Myocyte (in vitro differentiated cells): ENCODE measurements at places on chromosomes 1 and 21.

GRCh38 chr1:150809651-150810050 lies 1.6 kb upstream of the CTSK start:
- peak; percentile 23 for DNase-seq

DNA sequence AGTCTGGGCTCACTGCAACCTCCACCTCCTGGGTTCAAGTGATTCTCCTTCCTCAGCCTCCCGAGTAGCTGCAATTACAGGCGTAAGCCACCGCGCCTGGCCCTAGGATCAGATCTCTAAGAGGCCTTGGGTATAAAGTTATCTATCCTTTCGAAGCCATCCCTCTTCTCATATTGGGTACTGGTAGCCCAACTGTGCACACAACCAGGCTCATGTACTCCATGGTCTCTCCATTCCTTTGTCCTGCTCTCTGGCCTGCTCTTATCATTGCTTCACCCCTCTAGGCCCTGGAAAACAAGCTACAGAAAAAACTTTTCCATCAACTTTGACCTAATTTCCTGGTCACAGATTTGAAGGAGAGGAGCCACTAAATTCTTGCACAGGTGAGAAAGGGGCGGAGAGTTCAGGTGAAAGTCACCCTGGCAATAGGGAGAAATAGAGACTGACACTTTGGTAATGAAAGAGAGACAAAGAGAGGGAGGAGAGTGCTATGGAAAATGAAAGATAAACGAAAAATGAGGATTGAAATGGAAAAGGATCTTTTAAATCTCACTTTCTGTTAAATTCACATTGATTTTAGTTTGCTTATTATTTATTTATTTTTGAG lies 6.0 kb downstream of the TXNIP start:
- peak; percentile 50 for DNase-seq

GRCh38 chr21:20685475-20685874 lies 312.7 kb upstream of the NCAM2 start:
- no peak for DNase-seq

GRCh38 chr1:69985376-69985775 lies 220.0 kb downstream of the LRRC40 start:
- DNase-seq, result no peak

DNA sequence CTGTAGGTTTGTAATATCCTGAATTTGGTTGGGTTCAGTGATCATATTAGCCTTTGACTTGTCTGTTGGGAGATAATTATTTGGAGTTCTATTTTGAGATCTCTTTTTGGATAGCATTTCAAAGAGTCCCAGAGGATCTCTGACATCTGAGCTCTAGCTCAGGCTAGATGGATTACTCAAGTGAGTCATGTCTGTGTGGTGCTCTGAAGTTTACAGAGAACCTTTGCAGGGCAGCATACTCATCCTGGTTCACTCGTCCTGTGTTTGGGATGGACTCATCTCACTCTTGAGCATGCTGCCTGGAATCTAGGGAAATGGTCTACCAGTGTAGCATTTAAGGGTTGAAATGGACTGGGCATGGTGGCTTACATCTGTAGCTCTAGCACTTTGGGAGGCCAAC lies 29.4 kb upstream of the BMP8A start:
- peak; percentile 71 for DNase-seq

DNA sequence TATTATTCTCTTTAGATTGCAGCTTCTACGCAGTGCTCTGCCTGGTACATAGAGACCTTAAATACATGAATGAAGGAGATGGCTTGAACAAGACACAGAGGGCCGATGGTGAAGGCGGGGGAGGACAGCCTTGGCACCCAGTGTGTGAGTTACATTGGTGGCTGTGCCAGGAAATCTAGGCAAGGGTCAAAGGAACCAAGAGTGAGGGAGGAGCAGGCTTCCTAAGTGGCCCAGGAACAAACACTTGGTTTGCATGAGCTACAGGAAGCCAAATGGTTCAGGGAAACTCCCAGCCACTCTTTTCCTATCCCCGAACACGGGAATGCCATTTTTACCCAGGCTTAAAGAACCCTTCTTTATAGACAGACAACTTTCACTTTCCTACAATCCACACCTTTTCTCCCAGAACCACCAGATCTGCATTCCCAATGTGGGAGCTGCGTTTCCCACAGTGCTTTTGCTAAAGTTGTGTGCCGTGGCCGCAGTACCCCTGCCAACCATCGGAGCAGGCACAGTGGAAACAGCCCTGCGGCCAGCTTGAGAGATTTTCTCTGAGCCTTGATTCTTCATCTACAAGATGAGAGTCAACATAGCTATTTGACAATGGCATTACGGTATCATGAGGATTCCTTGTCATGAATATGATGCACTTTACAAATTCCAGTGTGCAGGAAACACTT lies 3.5 kb upstream of the CLEC20A start:
- DNase-seq, result no peak

DNA sequence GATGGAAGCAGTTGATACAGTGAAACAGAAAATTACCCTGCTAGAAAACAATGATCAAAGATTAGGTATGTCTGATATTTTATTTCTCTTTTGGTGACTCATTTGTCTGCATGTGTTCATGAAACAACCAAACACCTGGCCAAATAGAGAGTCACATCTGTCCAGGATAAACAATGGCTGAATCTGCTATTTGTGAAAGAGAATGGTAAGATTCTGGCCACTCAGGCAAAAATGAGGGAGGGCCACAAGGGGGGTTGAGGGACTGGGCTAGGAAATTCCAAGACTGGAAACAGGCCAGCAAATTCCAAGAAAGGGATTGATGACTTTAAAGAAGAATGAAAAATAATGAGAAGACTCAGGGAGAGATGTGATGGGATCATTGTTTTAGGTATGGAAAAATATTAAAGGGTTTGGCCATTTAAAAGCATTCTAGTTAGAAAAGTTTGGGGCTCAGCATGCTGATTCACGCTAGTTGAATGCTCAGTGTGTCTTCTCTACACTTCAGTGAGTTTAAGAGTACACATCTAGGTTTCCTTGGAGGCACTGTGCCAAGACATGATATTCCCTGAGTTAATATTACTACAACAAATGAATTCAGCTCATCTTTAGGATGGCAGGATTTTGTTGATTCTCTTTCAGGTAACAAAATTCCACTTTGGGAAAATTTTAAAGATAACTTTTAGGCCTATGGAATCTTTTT lies 44.9 kb downstream of the TRAF5 start:
- DNase-seq, result peak; percentile 11

- DNase-seq, result no peak
Measured at GRCh38 chr1:189782295-189782694, 695.4 kb downstream of the BRINP3 start.

- DNase-seq, result peak; percentile 80
Measured at GRCh38 chr1:1371746-1372711, 3.0 kb downstream of the AURKAIP1 start.

DNA sequence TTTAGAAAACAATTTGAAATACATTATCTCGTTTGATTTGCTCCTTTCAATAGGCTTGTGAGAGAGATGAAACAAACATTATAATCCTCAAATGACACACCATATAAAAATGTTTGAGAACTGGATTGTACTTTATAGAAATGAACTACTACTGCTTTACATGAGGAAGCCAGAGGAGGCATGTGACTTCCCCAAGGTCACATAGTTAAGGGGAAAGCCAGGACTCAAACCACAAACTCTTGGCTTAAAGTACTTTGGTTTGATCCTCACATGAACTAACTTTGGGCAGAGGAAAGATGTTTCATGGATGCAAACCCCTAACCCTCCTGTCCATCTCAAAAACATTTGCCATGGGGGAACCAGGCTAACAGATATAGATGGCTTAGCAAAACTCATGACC lies 4.7 kb downstream of the ARHGEF11 start:
- peak; percentile 23 for DNase-seq

DNA sequence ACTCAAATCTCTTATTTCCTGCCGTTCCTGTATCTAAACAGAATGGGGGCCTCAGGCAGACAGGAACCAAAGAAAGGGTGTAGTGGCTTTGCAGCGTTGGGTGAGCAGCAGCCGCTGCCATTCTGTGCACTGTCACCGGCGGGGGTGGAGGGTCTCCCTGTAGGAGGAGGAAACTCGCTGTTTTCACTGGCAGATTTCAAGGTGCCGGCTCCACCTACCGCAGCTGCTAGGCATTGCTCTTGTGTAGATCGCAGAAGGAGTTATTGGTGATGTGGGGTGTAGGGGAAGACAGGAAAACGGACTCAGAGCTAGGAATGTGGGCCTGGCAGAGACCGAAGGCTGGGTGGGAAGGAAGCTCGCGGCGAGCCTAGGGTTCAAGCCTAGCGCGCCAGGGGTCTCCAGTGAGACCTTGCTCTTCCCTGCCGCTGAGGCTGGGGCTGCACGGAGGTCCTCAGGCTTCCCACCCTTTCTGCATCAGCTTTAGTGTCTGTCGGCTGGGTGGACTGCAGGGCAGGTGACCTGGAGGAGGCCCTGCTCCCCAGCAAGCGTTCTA lies 20.8 kb downstream of the ATP5PO start:
- DNase-seq, result peak; percentile 85

- no peak for DNase-seq
Measured at GRCh38 chr1:11778336-11778735, 16.3 kb downstream of the C1orf167 start.

- no peak for DNase-seq
Measured at GRCh38 chr1:219931033-219931432, 2.7 kb upstream of the SLC30A10 start.

DNA sequence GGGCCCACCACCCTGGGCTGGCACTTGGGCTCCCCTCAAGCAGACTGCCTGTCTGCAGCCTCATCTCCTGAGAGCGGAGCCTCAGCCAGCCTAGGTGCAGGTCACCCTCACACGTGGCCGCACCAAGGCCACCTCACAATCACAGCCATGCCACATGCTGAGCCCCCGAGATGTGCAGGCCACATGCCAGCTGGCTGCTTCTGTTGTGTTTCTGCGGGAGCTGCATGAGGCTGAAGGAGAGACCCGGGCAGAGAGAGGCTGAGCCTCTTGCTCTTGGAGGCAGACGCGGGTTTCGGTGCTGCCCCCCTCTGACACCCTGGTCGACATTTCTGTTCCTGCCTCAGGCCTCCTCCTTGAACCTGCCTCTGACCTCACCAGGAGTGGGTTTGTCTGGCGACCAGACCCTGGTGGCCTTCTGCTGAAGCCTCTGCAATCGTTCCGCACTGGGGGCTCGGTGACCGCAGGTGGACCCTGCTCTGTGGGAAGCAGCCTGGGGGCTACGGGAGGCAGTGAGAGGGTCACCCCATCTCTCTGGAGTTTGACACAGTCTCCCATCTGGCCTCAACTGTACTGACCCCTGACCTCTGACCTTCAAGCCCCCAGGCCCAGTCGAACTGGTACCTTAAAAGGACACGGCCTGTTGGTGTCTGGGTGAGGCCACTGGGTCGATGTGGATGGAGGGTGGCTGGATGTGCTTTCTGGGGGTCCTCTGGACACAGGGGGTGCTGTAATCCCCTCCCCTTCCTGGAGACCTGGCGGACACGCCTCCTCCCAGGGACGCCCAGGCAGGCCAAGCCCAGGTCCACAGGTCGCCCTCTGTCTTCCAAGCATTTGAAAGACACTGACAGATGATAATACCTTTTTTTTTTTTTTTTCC lies 13.0 kb upstream of the C1orf174 start:
- no peak for DNase-seq

GRCh38 chr21:31727181-31727580 lies 4.7 kb downstream of the SCAF4 start:
- DNase-seq, result no peak

DNA sequence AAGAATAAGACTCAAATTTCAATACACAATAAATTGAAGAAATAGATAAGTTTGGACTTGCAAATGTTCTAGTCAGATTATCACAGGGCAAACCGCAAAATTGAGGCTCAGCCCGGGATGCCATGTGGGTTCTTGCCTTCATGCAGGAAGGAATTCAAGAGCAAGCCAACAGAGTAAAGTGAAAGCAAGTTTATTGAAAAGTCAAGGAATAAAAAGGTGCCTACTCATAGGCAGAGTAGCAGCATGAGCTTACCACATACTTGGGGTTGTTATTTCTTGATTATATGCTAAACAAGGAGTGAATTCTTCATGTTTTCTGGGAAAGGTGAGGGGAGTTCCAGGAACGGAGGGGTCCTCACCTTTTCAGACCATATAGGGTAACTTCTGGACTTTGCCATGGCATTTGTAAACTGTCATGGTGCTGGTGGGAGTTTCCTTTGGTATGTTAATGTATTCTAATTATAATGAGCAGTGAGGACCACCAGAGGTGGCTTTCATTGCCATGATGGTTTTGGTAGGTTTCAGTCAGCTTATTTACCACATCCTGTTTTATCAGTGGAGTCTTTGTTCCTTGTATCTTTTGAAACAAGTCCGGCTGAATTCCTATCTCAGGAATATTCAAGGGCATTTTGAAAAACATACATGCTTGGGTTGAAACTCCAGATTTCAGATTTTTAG lies 2.0 kb upstream of the OR2AK2 start:
- DNase-seq, result no peak

DNA sequence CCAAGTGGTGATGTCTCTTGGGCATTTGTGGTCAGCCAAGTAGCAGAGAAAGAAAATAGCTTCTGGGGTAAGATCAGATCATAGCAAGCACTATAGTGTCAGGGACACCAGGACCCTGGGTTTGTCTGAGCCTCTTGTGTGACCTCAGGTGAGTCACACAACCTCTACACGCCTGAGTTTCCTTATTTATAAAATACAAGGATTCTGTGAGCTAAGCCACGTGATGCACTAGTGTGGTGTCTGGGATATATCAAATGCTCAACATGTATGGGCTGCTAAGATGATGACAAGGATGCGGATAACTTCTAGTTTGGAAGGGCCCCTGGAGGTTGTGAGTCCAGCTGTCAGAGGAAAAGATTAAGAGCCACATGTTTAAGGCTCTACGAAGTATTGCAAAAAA lies 24.5 kb upstream of the ZNF436 start:
- DNase-seq, result no peak

DNA sequence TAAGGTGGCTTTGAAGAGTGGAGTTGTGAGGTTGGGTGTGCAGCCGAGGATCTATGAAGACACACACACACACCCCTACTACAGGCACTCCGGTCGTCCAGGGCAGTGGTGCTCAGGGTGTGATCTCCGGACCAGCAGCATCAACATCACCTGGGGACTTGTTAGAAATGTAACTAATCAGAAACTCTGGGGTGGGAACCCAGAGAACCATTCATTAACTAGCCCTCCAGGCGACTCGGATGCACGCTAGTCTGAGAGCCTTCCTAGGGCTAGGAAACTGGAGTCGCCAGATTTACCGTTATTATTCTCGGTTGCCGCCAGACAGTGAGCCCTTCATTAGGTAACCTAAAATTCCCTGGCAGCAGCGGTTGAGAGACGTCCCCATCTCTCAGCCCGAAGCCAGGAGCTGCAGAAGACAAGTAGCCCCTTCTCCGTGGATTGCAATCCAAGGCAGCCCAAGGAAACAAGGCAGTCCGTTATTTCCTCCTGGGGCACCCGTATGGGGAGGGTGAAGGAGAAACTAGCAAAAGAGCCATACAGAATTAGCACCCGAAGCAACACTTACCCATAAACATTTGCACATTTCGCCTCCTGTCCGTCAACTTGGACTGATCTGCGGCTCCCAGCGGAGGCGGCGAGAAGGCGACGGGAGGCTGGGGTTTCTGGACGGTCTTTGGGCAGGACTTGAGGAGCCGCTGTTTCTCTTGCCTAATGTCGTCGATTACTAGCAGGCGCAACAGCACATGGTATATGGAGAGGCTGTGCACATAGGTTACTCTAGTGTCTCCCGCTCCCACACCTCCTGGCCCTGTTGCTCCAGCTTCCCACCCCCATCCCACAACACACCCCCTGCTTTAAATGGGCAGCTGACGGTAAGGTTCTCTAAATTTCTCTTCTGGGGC lies 2.9 kb upstream of the CCN1 start:
- peak; percentile 67 for DNase-seq
